ENCODE measurements at places on chromosomes 7 and 10.

DNA sequence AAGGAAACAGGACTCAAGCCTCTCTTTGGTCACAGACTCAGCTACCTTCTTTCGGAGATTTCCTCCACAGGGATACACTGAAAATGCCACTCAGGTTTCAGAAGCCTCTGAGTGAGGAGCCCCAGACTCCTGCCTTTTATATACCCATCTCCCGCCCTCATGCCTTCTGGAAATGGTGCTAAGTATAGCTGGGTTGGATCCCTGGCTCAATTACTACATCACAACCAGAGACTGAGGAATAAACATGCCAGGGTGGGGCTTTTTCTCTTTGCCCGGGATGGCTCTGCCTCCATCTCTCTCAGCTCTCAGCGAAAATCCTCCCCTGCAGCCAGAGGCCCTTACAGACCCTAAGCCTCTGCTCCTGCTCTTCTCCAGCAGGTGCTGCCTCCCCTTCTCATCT is 299.5 kb downstream of the KCNMA1 start:
- DNase-seq: no peak

GRCh38 chr7:150942001-150942590 is 36.0 kb downstream of the KCNH2 start:
- DNase-seq: peak; percentile 83

- DNase-seq: no peak
Observed at GRCh38 chr7:128740996-128741395, 1.8 kb downstream of the CALU start.

- DNase-seq: no peak
Observed at GRCh38 chr10:124916098-124916584, 25.8 kb upstream of the ZRANB1 start.

GRCh38 chr10:70991140-70992124 is 103.1 kb upstream of the PCBD1 start:
- no peak for DNase-seq

DNA sequence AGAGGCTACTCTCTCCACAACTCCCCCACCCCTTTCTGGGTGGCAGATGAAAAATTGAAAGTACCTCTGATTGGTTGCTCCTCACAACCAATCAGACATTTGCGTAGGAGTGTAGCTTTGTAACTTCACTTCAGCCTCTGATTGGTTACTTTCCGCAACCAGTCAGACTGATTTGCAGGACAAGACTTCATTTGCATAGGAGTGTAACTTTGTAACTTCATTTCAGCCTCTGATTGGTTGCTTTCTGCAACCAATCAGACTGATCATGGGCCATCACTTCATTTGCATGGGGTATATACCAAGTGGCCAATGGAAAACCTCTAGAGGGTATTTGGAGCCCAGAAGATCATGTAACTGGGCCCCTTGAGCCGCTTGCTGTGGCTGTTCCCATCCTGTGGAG is 25.6 kb downstream of the CDNF start:
- no peak for DNase-seq

GRCh38 chr7:155377838-155378579 is 79.9 kb upstream of the EN2 start:
- DNase-seq: no peak

GRCh38 chr7:120927454-120928103 is 23.0 kb upstream of the ING3 start:
- no peak for DNase-seq

DNA sequence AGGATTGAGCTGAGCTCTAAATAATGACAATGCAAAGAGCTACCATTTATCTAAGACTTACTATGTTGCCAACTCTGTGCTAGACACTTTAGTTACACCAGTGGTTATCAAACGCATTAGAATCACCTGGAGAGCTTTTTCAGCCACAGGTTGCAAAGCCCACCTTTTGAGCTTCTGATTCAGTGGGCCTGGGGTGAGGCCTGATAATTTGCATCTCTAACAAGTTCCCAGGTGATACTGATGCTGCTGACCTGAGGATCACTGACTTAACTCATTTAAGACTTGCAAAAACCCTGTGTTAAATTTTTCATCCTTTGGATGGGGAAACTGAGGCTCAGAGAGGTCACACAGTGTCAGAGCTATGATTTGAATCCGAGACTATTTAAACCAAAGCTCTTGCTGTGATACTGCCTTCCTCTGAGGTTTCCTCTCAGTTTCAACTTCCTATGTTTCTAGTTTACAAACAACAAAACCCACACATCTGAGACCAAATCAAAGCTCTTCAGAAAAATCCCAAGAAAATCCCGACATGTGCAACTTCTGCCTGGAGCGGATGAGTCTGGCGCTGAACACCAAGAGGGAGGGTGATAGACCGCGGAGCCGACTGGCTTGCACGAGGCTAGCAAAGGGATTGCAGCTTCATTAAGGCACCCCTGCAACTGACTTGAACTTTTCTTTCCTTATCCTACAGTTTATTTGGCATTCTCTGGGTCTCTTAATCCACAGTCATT is 124.9 kb downstream of the CYP26A1 start:
- no peak for DNase-seq

DNA sequence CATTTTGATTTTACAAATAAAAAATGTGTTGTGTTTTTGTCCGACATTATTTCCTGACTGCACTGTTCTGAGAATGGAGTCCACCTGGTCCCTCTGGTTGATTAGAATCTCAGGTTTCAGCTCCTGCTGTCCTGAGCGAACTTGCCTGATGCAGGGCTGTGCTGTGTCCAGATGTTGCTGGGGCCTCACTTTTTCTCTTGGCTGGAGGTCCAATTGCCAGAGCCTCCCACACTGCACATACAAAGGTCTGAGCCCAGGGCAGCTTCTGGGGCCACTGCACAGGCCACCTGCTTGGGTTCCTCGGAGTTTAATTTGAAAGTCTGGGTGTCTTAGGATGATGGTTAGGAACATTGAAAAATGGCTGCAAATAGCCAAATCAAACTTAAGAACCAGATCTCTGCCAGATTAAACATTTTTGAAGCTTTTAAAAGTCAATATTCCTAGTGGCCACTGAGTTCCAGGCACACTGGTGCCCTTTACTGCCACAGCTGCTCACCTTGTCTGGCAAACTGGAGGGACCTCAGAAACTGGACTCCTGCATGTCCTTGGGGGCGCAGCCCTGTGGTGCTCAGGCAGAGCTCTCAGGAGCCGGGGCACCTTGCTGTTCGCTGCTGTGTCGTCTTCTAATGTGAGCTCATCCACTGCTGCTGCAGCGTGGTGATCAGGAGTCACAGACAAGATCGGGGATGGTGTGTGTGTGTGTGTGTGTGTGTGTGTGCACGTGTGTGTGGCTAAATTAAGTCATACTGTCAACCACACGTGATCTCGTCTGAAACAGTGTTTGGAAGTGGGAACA is 75.0 kb downstream of the WDR37 start:
- no peak for DNase-seq

DNA sequence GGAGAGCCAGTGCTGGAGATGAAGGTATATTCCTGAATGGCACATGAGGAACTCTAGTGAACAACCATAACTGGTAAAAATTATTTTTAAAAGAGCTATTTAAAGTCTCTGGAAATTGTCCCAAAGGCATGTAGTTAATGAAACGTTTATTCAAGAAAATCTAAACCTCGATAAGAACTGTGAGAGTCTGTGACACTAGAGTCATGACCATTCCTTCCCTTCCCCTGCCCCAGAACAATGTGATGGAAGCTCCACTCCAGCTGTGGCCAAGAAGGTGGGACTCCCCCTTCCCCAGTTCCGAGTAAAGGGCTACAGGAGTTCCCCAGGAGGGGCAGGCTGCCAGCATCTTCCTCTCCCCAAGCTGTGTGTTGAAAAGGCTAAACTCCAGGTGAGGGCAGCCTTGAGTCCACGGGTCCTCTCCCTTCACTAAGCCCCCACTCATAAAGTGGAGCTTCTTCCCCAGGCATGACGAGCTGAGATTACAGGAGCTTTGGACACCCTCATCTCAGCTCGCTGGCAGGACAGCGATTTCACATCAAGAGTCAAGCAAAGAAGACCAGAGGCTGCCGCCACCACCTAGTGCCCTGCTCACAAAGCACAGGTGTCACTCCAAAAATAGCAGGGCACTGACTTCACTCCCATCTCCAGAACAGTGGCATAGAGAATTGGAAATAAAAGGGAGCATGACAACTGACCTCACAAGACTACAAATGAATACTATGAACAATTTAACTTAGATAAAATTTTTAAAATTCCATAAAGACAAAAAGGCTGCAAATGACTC is 68.5 kb downstream of the NHLRC2 start:
- DNase-seq: no peak

DNA sequence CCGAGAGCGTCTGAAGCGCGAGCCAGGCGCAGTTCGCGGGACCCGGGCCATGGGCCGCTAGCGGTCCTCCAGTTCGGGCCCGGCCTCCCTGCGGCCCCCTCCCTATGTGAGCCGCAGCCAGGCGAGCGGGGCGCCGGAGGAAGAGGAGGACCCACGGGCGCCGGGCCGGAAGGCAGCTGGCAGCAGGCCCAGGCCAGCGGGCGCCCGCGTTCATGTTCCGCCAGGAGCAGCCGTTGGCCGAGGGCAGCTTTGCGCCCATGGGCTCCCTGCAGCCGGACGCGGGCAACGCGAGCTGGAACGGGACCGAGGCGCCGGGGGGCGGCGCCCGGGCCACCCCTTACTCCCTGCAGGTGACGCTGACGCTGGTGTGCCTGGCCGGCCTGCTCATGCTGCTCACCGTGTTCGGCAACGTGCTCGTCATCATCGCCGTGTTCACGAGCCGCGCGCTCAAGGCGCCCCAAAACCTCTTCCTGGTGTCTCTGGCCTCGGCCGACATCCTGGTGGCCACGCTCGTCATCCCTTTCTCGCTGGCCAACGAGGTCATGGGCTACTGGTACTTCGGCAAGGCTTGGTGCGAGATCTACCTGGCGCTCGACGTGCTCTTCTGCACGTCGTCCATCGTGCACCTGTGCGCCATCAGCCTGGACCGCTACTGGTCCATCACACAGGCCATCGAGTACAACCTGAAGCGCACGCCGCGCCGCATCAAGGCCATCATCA is 1.1 kb downstream of the ADRA2A start:
- DNase-seq: no peak

DNA sequence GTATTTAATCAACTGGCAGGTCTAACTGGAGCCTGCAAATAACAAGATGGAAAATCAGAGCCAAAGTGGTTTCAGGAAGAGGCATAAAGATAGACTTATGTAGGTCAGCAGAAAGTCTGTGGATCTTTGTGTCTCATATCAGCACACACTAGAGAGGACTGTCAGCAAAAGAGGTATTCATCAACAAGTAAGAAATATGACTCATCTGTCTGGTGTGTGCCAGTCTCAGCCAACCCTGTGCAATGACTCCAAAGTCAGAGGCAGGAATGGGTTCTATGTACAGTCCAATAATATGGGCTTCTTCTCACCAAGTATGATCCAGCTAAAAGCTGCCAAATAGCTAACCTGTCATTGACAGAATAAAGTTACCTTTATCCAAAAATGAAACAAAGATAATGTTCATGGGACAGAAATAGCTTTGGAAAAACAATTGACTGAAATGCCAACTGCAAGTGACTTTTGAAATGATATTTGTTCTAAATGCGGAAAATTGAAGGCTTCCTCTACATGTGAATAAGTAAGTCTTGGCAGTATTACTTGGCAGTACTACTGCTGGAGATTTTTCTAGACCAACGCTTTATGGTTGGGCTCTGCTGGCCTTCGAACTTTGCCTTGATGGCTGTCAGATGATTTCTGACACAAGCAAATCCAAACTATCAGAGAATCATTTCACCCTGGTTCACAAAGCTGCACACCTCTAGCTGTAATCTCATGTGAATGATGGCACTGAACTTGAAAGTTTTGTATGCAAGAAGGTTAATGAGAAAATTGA is 272.3 kb upstream of the SEMA3C start:
- DNase-seq: no peak

DNA sequence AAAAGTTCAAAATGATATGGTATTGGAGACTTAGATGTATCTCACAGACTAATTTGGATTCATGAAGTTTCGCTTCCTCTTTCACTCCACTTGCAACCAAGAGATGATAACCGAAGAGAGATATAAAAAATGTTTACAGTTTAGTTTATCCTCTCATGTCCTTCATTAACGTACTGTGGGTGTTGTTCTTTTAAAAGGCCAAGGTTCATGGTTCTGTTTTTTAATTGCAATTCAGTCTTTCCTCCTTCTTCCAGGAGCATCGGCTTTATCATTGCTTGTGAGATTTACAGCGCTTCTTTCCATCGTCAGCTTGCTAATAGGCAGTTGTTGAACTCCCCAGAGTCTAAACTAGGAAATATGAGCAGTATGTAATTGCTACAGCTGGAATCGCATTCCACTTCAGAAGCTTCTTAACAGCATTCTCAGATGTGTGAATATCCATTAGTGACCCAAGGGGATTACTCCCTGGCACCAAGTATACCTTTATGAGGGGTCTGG is 75.9 kb upstream of the HGF start:
- DNase-seq: no peak

DNA sequence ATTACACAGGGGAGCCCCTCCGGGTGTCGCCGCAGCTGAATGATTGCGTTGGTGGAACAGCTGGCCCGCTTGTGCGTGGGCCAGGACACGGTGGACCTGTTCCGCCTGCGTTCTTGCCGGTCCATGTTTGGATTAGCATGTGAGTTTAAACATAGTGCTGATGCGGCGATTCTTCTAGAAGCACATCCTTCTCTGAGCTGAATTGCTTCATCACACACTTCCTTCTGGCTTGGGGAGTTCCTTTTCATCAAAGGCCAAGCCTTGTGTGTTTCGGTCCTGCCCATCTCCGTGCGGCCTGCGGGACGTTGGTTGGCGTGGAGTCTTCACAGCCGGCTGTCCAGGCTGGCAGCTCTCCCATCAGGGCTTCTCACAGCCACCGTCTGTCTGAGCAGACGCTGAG is 45.5 kb upstream of the SLC29A4 start:
- DNase-seq: peak; percentile 87

GRCh38 chr7:4742852-4743251 is 32.6 kb upstream of the AP5Z1 start:
- DNase-seq: no peak

- peak; percentile 78 for DNase-seq
Observed at GRCh38 chr7:151694828-151695580, 175.3 kb upstream of the RHEB start.

- no peak for DNase-seq
Observed at GRCh38 chr7:22920672-22921071, 93.3 kb downstream of the HYCC1 start.

DNA sequence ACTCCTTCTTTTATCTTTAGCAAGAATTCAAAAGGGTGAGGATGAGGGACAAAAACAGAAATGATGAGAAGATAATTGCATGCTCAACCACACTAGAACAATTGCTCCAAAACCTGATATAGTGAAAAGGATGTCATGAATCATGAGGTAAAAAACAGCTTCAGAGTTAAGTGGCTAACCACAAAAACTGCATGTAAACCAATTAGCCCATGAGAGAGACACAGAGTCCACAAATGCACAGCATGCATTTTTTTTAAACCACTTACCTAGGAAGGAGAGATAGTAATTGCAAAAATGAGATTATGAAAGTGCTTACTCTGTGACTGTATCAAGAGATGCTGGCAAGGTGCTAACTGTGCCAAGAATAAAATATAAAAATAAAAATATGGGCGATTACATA is 132.9 kb downstream of the MBL2 start:
- no peak for DNase-seq

DNA sequence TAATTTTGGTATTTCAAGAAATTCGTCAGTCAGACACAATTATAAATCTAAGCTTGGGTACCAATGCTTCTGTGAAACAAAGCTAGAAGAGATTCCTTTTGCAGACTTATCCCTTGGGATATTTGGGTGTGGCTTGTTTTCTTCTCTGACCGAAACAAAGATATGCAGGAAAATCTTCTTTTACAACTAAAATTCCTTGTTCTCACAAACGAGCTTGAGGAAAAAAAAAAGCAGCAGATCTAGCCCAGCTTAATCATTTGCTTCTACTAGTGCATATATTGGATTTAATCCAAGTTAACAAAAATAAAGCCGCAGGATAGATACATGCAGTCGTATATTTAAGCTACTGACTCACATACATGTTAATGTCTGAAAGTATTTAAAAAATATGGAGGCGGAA is 104.2 kb downstream of the PRTFDC1 start:
- no peak for DNase-seq
